Glomerular endothelial cell (primary cell): ENCODE measurements at places on chromosomes 2 and 18.

DNA sequence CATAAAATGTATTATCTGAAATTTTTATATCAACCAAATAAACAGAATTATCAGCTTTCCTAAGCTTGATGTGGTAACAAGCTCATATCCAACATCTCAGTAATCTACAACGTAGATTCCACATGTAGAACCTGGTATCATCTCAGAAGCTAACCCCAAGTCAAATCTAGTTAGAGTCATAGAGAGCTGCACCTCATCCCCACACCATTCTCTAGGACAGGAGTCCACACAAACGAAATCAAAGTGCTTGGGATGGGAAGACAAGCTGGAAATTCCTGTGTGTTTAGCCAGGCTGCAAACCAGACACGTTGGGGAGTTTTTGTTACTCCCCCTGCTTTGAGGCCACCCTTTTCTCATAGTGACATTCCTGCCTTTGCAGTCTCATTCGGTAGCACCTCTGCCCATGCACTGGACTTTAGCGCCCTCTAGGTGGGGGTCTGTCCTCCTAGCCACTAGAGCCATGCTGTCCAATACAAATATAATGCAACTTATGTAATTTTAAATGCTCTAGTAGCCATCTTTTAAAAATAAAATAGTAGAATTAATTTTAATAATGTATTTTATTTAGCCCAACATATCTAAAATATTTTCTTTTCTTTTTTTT is 28.1 kb upstream of the SATB2 start:
- no peak for DNase-seq

DNA sequence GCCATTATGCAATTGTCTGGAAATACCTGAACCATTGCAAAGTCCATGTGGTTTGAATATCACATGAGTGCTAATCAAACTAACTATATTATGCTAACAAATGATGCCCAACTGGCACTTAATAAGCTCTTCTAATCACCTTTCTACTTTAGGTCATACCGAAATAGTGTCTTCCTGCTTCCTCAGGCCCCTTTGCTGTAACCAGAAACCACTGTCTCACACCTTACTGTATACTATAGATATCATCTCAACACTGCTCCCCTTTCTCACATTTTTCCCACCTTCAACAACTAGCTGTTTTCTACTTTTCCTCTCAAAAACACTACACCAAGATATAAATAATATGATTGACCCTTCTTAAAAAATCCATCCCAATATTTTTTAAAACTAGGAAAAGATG is 633.9 kb downstream of the BCL11A start:
- DNase-seq: no peak

DNA sequence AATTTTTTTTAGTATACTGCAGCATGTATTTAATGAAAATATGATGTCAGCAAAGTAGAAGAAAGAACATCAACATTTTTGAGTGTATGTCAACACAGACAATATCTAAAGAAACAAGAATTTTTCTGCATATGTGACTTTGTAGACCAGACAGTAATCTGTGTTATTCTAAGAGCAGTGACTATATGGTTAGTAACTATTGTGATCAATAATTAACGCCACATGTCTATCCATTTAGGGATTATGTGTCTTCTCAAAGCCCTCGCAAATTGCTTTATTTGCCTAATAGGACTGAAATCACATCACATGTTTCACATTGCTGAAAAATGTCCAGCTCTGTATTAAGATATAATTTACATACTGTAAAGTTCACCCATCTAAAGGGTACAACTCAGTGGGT is 107.8 kb downstream of the GFPT1 start:
- no peak for DNase-seq

- no peak for DNase-seq
Measured at GRCh38 chr2:100289020-100289419, 33.3 kb downstream of the LONRF2 start.

DNA sequence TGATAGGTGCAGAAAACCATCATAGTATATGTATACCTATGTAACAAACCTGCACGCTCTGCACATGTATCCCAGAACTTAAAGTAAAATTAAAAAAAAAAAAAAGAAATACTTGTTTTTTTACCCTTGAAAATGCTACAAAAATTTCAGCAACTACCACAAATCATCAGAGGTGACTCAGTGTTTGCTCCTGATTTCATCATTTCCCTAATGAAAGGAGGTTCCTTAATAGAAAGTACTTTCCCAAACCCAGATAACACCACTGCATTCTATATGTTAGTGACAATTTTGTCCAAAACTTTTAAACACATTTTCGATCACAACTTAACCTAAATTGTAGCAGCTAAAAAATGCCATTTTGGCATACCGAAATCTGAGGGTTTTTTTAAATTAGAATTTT is 163.3 kb downstream of the SLC39A10 start:
- DNase-seq: no peak

- DNase-seq: no peak
Measured at GRCh38 chr2:105873721-105874120, 129.0 kb downstream of the NCK2 start.

DNA sequence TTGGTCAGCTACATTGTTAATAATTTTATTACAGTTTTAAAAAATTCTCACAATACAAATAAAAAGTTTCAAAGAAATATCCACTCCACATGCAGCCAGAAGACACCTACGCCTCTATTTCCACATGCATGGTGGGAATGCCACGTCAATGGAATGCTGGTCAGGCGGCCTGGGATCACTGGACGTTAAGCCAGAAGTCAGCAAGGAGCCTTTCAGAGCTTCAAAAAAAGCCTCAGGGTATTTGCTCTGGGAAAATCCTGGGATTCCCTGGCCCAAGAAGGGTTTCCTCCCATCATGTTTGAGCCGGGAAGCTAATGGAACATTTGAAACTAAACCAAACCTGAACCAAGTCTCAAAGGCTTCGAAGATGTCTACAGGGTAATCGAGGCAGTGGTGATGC is 241.9 kb upstream of the PXDN start:
- DNase-seq: no peak

DNA sequence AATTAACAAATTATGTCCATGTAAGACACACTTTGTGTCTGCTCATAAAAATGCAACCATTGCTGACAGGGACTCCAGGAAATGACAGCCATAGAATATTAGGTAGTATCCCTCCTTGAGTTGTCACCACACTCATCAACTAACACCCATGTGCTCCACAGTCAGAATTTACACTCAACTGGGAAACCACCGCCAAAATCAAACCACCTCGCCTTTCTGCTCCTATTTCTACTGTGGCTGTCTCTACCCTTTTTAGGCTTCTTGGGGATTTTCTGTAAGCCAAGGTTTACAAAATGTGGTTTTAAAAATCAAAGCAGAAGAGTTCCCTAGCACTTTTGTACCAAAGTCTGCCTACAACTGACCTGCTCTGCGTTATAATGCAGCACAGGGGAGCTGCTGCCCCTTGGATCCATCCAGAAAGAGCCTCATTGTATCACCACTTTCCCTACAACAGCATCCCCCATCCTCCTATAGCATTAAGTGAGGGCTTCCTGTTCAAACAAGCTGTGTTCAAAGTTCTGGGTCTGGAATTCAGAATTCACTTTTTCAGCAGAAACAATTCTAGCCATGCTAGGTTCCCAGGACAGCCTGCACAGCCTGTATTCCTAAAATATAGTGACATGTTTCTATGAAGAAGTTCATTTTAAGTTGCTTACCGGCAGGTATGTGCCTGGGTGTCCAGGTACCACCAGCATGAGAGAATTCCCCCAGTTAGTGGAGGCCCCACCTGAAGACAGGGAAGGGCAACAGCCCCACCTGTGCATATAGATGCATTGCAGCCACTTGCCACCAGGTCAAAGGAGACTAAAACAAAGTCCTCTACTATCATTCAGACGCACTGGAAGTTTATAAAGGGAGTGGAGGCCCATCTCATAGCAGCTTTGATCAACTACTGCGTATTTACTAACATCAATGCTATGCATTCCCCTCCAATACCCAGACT is 104.3 kb downstream of the MYO5B start:
- no peak for DNase-seq
